Aorta (tissue), 5 donors: ENCODE measurements at places on chromosomes 11 and 22. TPM values are rescaled to one million over a fixed set of nuclear protein-coding genes. Genes with fewer than 3 reads are reported as not detected.
A peak's percentile ranks its signal among the peaks of the same experiment; 100 is the strongest.

The RAB38 gene
- total RNA-seq = 3.9 TPM

The FAM227A gene
- total RNA-seq = 1.3 TPM

The RIBC2 gene
- 1.2 TPM for total RNA-seq

The ZNRF3 gene
- 11.8 TPM for total RNA-seq

The CASP1 gene
- total RNA-seq = 18.8 TPM

The CHRM4 gene
- total RNA-seq = 0.29 TPM

The TRMU gene
- total RNA-seq = 37.8 TPM

The UBQLNL gene
- total RNA-seq = 0.88 TPM

The CARD18 gene
- total RNA-seq = not detected

The OPCML gene
- total RNA-seq = 0.88 TPM

DNA sequence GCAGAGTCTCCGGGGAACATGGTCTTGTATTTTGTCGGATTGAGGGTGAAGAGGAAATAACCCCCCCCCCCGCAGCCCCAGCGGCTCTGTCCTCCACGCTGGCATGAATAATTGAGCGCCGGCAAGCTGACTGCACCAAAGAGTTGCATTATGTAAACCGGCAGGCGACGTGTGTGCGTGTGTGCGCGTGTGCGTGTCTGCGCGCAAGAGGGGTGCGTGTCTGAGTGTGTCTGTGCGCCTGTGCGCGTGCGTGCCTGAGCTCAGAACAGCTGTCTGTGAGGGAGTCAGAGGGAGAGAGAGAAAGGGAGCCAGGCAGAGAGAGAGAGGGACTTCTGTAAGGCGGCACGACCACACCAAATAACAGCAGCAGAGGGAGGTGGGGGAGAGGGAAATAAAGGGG lies 94.4 kb downstream of the SCN3B start:
- DNase-seq = peak; percentile 76

DNA sequence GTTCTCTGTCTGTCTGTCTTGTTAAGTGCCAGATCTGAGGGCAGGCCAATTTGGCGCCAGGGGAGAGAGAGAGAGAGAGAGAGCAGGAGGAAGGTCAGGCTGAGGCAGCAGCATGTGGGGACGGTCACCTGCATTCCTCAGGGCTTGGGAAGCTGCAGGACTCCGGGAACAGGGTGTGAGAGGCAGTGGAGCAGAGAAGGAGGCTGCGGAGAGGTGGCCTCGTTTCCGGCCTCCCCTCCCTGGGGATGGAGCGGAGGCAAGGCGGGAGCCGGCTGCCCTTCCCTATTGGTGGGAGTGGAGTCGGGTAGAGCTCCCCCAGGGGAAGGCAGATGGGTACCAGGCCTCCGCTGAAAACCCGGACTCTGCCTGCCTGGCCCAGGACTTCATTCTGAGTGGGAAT lies 9.7 kb downstream of the CLMP start:
- no peak for DNase-seq

DNA sequence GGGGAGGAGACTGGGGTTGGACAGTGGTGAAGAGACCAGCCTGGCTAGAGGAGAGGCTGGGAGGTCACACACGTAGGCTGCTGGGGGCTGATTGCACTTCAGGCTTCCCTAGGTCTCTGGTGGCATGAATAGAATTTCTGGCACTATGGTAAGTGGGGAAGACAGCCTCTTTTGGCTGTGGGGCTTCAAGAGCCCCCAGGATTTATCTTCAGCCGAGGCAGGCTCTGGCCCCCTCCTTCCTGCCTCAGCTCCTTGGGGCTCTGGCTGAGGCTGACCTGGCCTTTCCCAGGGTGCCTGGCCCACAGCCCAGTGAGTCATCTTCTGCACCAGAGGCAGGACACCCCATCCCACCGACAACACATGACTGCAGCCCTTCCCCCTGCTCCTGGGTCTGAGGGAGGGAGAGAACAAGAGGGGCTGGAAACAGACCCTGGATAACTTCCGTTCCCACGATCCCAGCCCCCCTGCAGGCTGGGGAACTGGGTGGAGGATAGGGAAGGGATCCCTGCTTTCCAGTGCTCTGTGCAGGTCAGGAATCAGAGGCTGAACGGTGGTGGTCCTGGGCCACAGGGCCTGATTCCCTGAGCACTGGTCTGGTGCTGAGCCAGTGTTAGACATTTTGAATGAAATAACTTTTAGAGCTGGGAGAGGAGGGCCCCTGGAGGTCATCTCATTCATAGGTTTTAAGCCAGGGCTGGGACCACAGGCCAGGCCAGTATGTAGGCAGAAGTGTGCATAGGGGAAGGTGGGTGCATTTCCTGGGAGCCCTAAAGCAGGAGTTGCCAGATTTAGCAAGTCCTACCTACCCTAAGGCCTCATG lies 26.5 kb downstream of the ARHGEF17 start:
- peak; percentile 92 for DNase-seq

DNA sequence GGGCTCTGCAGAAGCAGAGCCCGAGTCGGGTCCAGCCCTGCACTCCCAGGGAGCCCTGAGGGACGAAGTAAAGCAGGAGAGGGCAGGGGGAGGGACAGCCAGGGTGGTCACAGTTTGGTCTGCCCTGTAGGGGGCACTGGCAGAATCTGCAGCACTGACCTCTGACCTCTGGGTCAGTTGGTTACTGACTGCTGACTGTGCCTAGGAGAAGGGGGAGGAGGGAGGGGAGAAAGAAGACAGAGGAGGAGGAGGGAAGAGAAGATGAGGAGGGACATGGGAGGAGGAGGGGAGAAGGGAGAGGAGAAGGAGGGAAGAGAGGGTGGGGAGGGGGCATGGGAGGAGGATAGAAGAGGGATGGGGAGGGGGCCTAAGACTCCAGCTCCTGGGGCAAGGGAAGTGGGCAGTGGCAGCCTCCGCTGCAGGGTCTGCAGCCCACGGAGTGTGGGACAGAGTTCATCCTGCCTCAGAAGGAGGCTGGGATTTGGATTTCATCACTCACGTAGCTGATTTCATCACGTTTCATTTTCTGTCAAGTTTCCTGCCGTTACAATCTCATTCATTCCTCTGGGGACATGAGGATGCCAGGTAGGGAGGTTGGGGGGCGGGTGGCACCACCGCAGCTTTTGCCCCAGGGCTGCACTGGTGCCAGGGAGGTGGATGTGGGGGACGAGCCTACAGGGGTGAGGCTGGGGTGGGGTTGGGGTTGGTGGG lies 55.2 kb downstream of the FLRT1 start:
- no peak for DNase-seq

GRCh38 chr11:78054971-78055370 lies 8.7 kb upstream of the THRSP start:
- no peak for DNase-seq

GRCh38 chr22:48245196-48245485 lies 1482.7 kb downstream of the TBC1D22A start:
- DNase-seq = no peak

GRCh38 chr11:46279126-46280099 lies 2.0 kb downstream of the CREB3L1 start:
- peak; percentile 77 for DNase-seq

GRCh38 chr11:23124996-23125395 lies 264.7 kb upstream of the CCDC179 start:
- no peak for DNase-seq

GRCh38 chr11:115456019-115456418 lies 48.2 kb downstream of the CADM1 start:
- DNase-seq = no peak

DNA sequence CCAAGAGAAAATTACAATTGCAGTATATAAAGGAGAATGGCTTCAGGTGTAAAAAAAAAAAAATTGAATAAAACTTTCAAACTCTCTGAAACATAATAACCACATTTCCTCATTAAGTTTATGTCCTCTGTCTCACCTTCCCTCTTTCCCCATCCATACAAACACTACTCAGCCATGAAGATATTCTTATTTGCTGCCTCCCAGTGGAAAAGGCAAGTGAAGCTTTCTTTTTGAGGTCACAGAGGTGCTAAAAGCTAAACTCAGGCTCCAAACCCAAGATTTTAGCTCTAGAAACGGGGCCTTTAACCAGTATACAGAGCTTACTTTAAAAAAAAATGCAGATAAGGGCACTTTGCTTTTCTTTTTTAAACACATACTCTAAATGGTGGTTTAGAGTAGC lies 1568.5 kb downstream of the FAM181B start:
- DNase-seq = no peak

DNA sequence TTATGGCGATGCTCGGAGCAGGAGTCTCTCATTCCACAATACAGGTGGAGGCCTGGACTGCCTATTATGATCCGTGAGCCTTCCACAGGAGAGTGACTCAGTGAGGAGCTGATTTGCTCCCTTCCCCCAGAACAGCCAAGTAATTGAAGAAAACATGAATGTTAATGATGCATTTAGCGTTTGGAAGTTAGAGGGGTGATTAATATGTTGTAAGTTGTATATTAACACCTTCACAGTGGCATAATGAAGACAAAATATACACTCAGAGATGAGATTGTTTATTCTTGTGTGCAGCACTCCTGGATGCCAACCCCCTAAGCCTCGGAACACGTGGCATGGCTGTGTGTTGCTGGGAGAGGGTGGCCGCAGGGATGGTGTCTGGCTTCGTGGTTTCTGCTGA lies 98.6 kb downstream of the GRIK4 start:
- no peak for DNase-seq

- peak; percentile 79 for DNase-seq
Measured at GRCh38 chr11:130737866-130738431, 178.3 kb downstream of the SNX19 start.
